ENCODE measurements at places on chromosomes 6 and 20. TPM values are rescaled to one million over a fixed set of nuclear protein-coding genes. Genes with fewer than 3 reads are reported as not detected.

DNA sequence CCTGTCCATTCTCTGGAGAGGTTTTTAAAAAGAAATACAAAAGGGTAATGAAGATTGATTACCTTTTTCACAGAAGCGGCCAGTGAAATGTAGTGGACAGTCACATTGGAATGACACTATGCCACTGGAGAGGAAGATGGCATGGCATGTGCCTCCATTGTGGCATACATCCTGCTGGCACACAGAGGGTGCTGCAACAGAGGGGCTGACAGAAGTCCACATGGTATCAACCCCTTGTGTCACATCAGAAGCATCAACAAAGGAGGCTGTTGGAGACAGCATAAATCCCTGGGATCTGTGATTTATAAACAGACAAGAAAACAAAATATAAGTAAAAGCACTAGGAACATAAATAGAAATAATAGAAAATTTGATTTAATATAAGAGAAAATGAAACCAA, 594.9 kb downstream of the PHF3 start:
- H3K36me3 ChIP-seq, result no peaks in the 10 kb centered on the region
- no peak for DNase-seq
- H3K27ac ChIP-seq, result no peak overlapping the region
- no peaks in the 10 kb centered on the region for H3K27me3 ChIP-seq
- no peak overlapping the region for H3K4me3 ChIP-seq

DNA sequence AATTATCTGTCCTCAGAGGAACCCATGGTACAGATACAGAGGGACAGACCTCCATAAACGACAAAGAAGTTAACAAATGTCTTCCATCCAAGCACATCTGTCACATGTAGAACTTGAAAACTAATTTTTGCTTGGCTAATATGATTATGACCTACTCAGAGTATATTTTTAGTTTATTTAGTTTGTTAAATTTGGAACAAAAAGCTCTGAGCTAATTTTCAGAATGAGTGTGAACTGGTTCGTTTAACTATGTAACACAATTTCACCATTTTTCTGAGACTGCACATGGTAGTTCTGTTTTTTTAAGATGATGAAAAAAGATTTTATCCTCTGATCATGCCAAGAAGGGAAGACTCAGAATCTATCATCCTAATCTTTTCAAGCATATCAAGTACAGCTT, 34.4 kb upstream of the PREP start:
- no peaks in the 10 kb centered on the region for H3K4me1 ChIP-seq
- no peaks in the 10 kb centered on the region for H3K27me3 ChIP-seq
- H3K4me3 ChIP-seq, result no peak overlapping the region
- no peak for DNase-seq

GRCh38 chr6:95546148-95546547, 31.2 kb upstream of the MANEA start:
- DNase-seq, result no peak
- H3K27ac ChIP-seq, result no peak overlapping the region
- no peak overlapping the region for H3K4me3 ChIP-seq
- no peaks in the 10 kb centered on the region for H3K27me3 ChIP-seq
- no peaks in the 10 kb centered on the region for H3K36me3 ChIP-seq

FAM83D gene
- 51.1 TPM for total RNA-seq

DNA sequence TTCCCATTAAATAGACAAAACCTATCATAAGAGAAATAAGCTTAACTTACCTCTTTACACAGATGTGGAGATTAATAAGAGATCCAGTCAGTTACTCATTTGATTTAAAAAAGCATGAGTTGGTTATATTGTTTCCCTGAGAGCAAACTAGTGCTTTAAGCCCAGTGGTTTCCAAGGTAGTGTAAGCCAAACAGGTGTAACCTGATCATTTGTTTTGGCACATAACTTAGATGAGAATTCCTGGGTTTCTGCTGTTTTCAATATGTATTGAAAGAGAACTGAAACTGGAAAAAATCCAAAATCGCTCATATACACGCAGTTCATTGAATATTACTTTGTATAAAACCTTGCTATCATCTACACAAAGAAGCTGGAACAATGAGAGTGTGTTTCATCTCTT, 30.5 kb upstream of the SMIM8 start:
- H3K36me3 ChIP-seq, result no peaks in the 10 kb centered on the region
- DNase-seq, result no peak
- H3K4me1 ChIP-seq, result no peaks in the 10 kb centered on the region
- H3K27me3 ChIP-seq, result no peaks in the 10 kb centered on the region
- H3K4me3 ChIP-seq, result no peak overlapping the region

DNA sequence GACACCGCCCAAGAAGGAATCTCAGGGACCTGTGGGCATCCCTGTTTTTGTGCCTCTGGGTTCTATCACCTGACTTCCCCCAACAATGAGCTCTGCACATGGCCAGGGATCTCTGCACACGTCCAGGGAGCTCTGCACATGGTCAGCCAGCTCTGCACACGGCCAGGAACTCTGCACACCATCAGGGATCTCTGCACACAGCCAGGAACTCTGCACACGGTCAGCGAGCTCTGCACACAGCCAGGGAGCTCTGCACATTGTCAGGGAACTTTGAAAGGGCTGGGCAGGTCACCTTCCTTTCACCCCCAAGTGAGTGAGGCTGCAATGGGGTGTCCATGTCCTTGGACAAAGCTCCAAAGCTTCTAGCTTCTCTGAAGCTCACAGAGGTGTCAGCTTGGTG, 5.2 kb upstream of the SLCO4A1 start:
- H3K27ac ChIP-seq, result no peak overlapping the region

ADGB gene
- total RNA-seq, result not detected

GRCh38 chr20:14820771-14821170, 483.4 kb upstream of the FLRT3 start:
- H3K27me3 ChIP-seq, result no peaks in the 10 kb centered on the region
- DNase-seq, result no peak
- H3K4me1 ChIP-seq, result no peaks in the 10 kb centered on the region
- H3K4me3 ChIP-seq, result no peak overlapping the region

DNA sequence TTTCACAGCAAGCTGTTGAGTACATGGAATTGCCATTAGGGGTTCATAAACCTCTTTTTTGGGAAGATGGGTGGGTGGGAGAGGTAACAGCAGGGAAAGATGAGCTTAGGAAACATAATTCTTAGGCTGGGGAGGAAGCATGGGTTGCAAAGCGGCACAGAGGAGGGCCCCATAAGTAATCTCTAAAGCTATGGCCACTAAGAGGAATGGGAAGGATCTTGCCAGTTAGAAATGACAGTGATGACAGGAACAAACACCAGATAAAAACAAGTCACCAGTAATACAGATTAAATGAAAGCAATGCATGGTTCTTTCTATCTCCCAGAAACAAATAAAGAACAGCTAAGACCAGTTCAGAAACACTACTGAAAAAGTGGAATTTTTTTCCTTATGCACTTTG, 31.0 kb upstream of the PRELID3B start:
- H3K27me3 ChIP-seq, result peaks cover 50% of the 10 kb centered on the region
- H3K36me3 ChIP-seq, result no peaks in the 10 kb centered on the region
- DNase-seq, result no peak

- peaks cover 24% of the 10 kb centered on the region for H3K4me1 ChIP-seq
- H3K36me3 ChIP-seq, result peaks cover 9% of the 10 kb centered on the region
- peak overlapping the region; percentile 88 for H3K27ac ChIP-seq
- peak overlapping the region; percentile 63 for H3K4me3 ChIP-seq
- no peaks in the 10 kb centered on the region for H3K27me3 ChIP-seq
Observed at GRCh38 chr6:20404641-20405032, 3.0 kb downstream of the E2F3 start.

- no peaks in the 10 kb centered on the region for H3K36me3 ChIP-seq
- H3K4me3 ChIP-seq, result no peak overlapping the region
- H3K27me3 ChIP-seq, result no peaks in the 10 kb centered on the region
- no peaks in the 10 kb centered on the region for H3K4me1 ChIP-seq
- H3K27ac ChIP-seq, result no peak overlapping the region
Observed at GRCh38 chr20:21219686-21220085, 83.4 kb upstream of the XRN2 start.

DNA sequence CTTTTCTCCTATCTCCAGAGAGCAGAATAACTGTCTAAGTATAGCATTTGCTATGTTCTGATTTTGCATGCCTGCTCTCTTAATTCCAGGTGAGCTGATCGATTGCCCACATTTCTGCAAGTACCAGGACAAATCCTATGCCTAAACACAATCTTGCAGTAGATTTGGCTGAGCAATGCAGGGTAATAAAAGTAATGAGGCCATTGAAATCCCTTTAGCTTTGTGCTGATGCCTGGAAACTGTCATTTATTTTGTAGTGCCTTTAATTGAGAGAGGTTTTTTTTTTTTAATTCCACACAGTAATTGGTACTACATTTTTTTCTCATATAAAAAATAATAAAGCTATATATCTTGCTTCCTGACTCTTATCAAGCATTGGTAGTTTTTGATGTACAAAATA, 252.3 kb downstream of the NKAIN2 start:
- no peaks in the 10 kb centered on the region for H3K27me3 ChIP-seq
- H3K27ac ChIP-seq, result no peak overlapping the region

GRCh38 chr20:62962891-62963613, 10.5 kb downstream of the SLC17A9 start:
- DNase-seq, result no peak
- no peak overlapping the region for H3K27ac ChIP-seq
- no peaks in the 10 kb centered on the region for H3K27me3 ChIP-seq
- peaks cover 8% of the 10 kb centered on the region for H3K36me3 ChIP-seq
- no peak overlapping the region for H3K4me3 ChIP-seq

AGPAT4 gene
- 15.5 TPM for total RNA-seq

NFATC2 gene
- total RNA-seq, result 5.0 TPM

BTN1A1 gene
- total RNA-seq, result 0.32 TPM

- H3K4me3 ChIP-seq, result no peak overlapping the region
- H3K27me3 ChIP-seq, result 0 out of 2 replicates have a peak, but pooled peaks cover 7% of the 10 kb centered on the region
- H3K27ac ChIP-seq, result no peak overlapping the region
- no peaks in the 10 kb centered on the region for H3K4me1 ChIP-seq
- H3K36me3 ChIP-seq, result no peaks in the 10 kb centered on the region
Observed at GRCh38 chr20:23007886-23008655, 27.0 kb upstream of the SSTR4 start.

DNA sequence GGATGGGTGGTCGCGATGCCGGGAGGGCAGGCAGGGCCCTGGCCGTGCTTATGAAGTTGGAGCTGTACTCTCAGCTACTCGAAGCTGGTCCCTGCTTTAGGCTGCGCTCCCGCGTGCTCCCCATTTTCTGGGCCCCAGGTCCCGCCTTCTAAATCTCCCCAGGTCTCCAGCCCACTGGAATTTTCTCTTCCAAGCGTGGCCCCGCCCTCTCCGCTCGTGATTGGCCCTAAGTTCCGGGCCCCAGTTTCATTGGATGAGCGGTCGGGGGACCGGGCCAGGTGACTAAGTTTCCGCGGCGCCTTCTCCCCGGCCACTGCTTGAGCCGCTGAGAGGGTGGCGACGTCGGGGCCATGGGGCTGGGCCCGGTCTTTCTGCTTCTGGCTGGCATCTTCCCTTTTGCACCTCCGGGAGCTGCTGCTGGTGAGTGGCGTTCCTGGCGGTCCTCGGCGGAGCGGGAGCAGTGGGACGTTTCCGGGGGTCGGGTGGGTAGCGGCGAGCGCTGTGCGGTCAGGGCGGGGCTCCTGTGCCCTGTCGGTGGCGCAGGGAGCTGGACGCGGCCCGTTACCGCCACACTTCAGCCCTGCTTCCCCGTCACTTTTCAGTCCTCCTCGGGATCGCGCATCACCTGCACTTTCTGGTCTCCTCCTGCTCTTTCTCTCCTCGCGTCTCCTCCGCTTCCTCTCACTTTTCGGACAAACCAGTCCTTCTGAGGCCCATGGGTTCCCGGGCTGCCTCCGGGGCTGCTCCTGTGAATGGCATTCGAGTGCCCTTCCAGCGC, at the start of gene MICA:
TSS of gene MICA (plus strand) at position 313 of the 778 bp plus-strand sequence. CDS start at position 351, 38 bp downstream.
- H3K36me3 ChIP-seq, result no peaks in the 10 kb centered on the region
- peak; percentile 79 for DNase-seq
- H3K4me1 ChIP-seq, result peaks cover 50% of the 10 kb centered on the region
- no peaks in the 10 kb centered on the region for H3K27me3 ChIP-seq
- peak within 1 kb of the TSS; percentile 93 for H3K27ac ChIP-seq

- no peak for DNase-seq
- no peaks in the 10 kb centered on the region for H3K36me3 ChIP-seq
Observed at GRCh38 chr20:58876437-58876836, 23.9 kb downstream of the GNAS start.

DNA sequence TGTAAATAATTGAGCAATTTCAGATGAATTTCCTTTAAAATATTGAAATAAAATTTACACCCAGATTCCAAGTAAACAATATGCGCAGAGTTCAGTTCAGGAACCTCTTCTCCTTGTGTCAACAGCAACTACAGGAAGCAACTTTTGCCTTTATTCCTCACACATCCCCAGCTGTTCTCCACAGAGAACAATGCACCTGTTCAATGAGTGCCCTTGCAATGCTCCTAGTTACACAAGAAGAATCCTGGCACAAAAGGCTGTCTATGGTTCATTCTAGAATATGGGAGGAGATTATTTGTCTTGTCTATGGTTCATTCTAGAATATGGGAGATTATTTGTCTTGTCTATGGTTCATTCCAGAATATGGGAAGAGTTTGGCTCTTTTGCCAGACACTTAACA, 454.9 kb downstream of the BTBD3 start:
- H3K4me1 ChIP-seq, result no peaks in the 10 kb centered on the region
- no peaks in the 10 kb centered on the region for H3K36me3 ChIP-seq
- no peak overlapping the region for H3K27ac ChIP-seq
- no peak for DNase-seq
- H3K27me3 ChIP-seq, result no peaks in the 10 kb centered on the region
- H3K4me3 ChIP-seq, result no peak overlapping the region

SYNGAP1 gene
- total RNA-seq, result 11.5 TPM

Data from HCT116 (cell line).